ENCODE measurements at places on chromosomes 11 and 22.

DNA sequence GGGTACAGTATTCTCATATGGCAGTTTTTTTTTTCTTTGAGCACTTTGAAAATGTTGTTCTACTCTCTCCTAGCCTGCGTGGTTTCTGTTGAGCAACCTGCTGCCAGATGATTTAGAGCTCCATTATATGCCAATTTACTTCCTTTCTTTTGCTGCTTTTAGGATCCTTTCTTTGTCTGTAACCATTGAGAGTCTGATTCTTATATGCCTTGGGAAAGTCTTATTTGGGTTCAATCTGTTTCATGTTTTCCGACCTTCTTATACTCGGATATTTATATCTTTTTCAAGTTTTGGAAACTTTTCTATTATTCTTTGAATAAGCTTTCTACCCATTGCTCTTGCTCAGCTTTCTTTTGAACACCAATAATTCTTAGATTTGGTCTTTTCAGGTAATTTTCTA lies 138.1 kb upstream of the RAG2 start:
- DNase-seq, result no peak

DNA sequence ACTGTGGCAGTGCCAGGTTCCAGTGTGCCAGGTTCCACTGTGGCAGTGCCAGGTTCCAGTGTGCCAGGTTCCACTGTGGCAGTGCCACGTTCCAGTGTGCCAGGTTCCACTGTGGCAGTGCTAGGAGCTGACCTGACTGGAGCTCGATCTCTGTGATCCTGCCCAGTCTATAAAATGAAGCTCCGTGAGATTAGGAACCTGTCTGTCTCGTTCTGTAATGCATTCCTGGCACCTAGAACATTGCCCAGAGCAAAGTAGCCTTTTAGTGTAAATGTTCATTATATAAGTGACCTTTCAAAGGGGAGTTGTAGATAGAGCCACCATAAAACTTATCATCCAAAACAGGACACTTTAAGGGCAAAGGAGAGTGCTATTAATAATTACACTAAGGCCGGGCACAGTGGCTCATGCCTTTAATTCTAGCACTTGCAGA lies 36.0 kb downstream of the ART5 start:
- DNase-seq, result no peak

DNA sequence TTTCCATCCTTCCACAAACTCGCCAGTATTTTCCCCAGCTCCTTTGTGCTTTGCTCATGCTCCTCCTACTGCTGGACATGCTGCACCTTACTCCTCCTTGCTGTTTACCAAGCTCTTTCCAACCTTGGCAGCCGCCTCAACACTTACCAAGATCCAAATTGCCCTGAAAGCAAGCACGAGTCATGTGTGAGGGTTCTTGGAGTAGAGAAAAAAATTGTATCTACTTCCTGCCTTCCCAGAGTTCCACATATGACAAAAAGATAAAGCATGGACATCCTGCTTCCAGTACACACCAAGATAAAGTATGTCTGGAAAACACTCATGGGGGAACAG lies 767.5 kb downstream of the NTM start:
- DNase-seq, result no peak

GRCh38 chr22:31616315-31616980 lies 45.6 kb downstream of the PISD start:
- no peak for DNase-seq

DNA sequence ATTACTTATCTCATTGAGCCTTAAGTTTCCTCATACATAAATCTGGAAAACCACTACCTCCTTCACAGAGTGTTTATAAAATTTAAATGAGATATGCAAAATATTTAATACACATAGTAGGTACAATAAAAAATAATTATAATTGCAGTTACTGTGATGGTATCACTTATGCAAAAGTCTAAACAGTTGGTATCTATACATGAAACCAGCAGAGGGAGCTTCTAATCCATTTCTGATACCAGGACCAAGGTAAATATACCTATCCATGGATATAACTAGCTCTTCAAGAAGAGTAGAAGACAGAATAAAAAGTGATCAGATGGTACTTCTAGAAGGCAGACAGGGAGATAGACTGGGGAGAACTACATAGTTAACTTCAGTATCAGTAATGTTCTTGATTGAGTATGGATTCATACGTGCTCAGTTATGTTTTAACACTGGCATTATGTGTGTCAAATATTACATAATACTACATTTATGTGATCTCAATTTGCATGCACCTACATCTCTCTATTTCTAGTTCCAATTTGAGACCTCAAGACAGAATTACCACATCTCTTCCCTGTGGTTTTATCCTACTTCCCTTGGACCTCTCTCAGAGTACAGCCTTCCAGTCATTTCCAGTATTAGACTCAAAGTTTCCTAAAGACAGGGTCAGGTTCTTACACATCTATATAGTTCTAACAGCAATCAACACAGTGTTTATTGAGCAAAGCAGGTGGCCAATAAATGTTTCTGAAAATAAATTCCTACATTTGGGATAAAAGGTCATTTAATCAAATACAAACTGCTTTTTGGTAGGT lies 13.7 kb upstream of the TSG101 start:
- DNase-seq, result peak; percentile 25

DNA sequence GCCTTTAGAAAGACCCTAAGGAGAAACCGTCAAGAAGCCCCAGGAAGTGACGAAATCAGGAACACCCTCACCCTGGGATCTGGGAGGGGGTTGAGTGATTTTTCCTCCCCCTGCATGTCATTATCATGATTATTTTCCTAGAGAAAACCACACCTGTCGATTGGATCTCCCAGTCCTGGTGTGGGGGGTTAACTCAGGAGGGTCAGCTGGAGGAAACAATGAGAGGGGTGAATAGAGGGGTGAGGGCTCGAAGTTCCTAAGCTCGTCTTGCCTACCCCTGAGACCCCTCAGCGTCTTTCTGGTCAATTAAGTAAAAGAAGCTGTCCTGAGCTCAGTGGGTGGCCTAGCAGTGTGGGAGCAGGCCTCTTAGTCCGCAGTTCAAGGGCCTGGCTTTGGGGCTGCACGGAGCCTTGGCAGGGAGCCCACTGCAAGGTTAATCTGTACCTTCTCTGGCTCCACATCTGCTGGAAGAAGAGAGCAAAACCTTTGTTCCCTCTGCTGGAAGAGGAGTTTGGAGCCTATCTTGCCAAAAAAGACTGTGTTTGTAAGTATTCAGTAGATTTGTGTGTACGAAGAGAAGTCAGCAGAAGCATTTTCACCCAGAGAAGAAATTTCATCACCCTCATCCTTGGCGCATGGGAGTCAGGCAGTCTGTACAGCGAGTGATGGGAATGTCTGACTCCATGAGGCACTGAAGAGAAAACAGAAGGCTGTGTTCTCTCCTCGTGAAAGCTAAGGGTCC lies 34.2 kb upstream of the FTH1 start:
- no peak for DNase-seq

GRCh38 chr22:48844056-48844675 lies 983.5 kb downstream of the BRD1 start:
- no peak for DNase-seq

DNA sequence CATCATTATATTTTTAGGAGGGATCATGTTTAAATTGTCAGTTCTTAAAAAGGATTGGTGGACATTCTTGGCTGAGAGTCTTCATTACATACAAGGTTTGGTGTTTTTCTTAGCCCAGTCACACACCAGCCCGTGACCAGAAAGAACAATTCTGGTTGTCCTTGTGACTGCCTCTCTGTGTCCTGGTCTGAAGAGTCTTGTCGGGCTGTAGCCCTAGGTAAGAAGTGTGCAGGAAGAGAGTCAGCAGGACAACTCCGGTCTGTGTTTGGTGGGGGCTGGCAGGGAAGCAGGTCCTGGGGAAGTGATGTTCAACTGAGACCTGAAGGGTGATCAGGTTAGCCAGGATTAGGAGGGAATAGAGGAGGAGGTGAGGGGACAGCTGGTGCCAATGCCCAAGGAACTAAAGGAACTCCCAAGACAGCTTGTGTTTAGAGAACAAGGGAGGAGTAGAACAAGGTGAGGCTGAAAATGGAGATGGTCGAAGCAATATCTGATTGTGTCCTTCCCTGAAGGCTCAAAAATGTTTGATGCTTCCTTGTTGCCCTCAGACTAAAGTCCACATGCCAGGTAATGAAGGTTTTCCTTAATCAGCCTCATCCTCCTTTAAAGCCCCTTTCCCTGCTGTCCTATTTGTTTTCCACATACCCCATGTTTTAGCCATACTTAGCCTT lies 65.3 kb upstream of the ADORA2A start:
- DNase-seq, result no peak

DNA sequence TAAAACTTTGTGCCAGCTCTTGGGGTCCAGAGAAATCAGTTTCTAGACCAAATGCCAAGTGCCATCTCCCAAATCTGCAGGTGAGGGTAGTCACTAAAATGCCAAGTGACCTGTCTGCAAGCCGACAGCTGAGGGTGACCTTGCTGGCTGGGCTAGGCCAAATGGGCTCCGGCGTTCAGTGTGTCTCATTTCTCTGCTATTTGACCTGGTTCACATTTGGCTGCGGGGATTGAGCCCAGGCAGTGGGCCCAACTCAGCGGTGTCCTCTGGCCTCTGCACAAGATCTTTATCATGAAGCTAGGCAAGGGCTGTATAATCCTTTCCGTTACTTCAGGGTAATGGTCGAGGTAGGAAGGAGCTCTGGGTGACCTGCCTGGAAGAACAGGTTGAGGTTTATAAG lies 87.5 kb downstream of the SNX19 start:
- no peak for DNase-seq

DNA sequence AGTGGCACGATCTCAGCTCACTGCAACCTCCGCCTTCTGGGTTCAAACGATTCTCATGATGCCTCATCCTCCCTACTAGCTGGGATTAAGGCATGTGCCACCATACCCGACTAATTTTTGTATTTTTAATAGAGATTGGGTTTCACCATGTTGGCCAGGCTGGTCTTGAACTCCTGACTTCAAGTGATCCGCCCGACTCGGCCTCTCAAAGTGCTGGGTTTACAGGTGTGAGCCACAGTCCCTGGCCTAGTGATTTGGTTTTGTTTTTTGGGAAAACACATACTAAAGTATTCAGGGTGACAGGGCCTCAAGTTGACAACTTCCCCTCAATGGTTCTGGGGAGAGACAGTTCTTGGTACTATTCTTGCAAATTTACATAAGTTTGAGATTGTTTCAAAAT lies 22.1 kb downstream of the TNRC6B start:
- no peak for DNase-seq

DNA sequence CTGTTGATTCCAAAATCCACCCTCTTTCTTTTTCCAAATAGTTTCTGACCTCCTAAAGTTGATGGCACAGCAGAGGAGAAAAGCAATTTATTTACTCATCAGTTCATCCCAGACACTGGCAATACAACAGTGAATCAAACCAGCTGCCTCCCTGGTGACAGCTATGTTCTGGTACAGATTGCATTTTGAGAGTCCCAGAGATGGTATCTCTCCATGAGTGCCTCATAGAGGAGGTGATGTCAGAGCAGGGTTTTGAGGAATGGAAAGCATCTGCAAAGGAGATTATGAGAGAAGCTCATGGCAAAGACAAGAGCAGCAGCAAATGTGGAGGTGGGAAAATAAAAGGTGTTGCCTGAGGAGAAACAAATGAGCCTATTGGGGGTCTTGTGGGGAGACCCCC lies 377.2 kb downstream of the MN1 start:
- no peak for DNase-seq

DNA sequence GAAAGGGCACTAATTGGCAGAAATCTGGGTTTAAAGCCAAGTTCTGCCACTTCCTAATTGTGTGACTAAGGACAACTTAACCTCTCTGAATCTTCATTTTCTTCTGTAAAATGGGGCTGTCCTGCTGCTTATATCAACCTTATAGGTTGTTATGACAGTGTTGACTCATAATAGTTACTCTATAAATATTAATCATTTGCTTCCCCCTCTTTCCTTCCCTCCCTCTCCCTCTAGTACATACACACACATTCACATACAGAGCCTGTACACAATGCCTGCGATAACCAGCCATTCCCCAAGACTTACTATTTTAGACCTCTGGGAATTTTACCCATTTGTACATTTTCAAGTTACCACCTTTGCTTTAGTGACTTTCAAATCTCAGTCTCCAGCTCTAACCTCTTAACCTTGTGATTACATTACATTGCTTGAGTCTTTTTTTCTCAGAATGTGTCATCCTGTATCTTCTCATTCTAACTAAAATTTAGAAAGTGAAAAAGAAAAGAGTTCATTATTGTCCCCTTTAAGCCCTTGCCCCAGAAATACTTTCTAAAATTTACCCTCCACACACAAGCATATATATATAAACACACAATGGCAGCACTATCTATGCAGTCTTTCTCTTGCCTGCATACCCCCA lies 31.9 kb downstream of the GDPD4 start:
- no peak for DNase-seq

GRCh38 chr11:119166368-119167076 lies 2.0 kb upstream of the NLRX1 start:
- DNase-seq, result peak; percentile 60

DNA sequence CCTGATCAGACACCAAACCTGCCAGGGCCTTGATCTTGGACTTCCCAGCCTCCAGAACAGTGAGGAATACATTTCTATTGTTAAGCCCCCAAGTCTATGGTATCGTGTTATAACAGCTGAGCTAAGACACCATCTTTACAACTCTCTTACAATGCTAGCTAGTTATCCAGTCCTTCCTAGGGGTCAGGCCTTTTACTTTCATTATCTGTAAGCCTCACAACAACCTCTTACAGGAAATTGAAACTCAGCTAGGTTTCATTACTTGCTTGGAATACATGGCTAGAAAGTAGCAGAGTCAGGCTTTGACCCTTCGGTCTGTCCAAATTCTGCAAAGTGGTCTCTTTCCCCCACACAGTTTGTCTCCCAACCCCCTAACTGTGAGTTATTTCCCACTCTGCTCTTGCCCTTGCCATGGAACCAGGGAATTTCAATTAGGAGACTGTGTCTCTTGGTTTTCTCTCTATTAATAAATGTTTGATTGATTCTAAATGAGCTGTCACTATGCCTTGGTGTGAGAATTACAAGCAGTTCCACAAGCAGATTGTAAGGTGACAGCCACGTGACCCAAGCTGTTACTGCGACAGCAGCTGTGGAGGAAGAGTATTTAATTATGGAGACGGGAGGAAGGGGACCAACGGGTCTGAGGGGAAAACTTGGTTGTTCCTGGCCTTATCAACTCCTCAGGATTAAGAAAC lies 38.4 kb upstream of the CLMP start:
- no peak for DNase-seq

DNA sequence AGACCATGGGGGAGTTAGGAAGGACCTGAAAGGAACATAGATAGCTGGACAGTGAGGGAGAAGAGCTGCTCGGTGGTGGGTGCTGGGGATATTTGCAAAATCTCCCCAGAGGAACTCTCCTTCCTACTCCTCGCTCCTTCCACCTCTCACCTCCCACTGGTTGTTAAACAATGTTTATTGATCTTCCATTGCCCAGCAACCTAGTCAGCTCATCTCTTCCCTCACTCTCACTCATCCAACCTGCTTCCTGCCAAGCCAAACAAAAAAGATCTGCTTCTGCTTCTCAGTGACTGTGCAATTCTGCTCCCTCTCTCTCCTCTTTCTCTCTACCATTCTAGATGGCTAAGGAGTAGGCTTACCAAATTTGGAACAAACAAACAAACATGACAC lies 115.0 kb downstream of the SLC1A2 start:
- DNase-seq, result no peak
